ENCODE measurements at places on chromosomes 4 and X.

- no peak for DNase-seq
These were observed 102.0 kb downstream of the HDAC8 start for GRCh38 chrX:72470532-72471223.

GRCh38 chr4:57023104-57023503 lies 44.4 kb downstream of the POLR2B start:
- DNase-seq: no peak

DNA sequence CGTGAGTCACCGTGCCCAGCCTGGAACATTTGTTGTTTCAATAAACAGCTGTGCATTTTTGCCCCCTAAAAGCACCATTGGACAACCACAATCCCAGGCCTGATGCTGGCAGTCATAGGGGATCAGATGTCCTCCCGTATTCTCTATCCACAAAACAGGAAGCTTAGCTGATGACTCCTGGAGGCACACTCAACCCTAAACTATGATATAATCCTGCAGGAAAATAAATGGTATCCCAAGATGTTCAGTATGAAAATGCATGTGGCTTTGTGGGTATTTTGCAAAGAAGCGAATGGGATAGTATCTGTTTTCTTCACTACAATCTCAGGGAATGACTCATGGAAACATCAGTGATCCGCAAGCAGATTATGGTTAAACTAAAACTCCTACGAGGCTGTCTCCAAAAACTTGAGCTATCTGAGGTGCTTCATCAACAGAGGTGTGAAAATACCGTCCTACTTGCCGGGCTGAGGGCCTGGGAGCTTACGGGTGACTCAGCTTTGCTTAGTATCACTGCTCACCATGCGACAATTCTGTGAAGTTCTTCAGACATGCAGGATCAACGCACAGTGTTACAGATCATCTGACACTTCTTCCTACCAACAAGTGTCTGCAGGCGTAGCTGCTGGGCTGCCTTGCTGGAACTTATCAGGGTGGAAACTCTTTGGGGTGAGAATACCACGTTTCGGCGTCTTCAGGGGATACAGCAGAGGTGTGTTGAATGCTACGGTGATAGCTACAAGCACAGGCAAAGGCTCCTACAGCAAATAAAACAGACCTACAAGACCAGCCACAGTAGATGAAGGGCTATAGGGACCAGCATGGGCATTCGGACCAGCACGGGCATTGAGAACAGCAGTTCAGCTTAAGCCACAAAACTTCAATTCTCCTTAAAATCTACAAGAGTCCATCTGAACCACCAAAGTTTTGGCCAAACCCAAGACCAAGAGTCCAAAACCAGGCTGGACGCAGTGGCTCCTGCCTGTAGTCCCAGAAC lies 148.5 kb downstream of the DHRSX start:
- DNase-seq: no peak

GRCh38 chr4:161343569-161343950 lies 820.2 kb downstream of the FSTL5 start:
- no peak for DNase-seq
